Suprapubic skin (tissue), 4 donors: ENCODE measurements at places on chromosomes 3 and 15.

DNA sequence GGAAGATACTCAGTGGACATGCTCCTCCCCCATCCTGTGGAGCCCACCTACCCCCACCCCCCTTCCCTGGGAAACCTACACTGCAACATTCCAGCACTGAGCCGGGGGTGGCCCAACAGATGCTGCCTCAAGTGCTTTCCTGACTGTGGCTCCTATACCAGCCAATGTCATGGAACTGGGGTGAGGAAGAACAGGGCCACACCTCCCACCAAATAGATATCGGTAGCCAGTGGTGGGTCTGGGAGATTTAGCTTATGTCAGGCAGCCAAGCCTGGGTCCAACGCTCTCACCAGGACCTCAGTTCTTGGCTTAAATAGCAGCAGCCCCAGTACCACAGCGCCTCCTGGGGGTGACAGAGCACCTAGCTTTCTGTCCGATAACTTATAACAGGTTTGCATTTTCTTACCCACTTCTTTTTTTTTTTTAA lies 30.3 kb downstream of the CDC25A start:
- DNase-seq = no peak

GRCh38 chr3:21436835-21437234 lies 314.2 kb downstream of the ZNF385D start:
- no peak for DNase-seq

GRCh38 chr3:80159990-80160506 lies 392.2 kb upstream of the ROBO1 start:
- DNase-seq = no peak

- no peak for DNase-seq
These were observed 524.6 kb upstream of the ATP11B start for GRCh38 chr3:182268711-182269110.

DNA sequence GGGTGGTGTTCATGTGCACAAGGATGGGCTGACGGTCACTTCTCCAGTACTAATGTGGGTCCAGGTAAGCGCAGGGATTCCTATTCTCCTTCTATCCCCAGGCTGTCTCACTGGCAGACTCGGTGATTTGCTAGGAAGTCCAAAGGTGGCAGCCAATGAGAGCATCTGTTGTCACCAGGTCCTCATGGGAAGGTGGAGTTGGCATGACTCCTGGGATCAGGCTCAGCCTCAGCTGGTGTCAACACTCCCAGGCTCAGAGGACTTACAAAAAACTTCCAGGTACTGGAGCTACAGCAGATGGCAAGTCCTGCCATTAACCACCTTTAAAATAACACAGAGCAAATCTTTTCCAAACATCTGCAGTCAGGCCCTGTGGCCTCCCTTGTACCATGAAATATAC lies 13.8 kb downstream of the XYLB start:
- DNase-seq = no peak

- DNase-seq = no peak
These were observed 19.9 kb upstream of the VPS39 start for GRCh38 chr15:42228036-42228435.

DNA sequence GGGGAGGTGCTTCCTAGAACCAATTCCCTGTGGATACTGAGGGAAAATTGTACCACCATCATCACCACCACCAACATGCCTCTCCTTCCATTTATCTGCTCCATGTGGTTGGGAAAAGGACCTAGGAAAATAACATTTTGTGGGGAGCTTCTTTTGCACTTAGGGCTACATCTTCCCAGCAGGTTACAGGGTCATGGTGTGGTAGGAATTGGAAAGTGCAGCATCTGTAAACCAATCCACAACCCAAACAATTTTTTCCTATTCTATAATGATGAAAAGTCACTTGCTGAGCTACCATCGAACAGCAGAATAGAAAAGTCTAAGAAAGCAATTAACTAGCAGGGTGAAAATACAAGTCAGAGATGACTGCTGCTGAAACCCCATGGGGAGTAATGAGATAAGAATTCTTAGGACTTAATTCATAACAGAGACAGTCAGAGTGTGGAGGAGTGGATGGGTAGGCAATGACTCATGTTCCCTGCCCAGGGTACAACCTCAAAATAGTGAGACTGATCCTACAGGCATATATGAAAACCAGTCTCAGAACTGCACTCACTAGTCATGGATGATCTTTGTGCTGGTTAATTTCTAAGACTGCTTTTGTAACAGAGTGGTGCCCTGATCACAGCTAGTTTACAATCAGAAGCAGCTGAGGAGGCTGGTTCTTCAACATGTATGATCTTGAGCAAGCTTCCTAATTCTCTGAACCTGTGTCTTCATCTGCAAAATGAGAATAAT lies 38.1 kb upstream of the LEKR1 start:
- no peak for DNase-seq

DNA sequence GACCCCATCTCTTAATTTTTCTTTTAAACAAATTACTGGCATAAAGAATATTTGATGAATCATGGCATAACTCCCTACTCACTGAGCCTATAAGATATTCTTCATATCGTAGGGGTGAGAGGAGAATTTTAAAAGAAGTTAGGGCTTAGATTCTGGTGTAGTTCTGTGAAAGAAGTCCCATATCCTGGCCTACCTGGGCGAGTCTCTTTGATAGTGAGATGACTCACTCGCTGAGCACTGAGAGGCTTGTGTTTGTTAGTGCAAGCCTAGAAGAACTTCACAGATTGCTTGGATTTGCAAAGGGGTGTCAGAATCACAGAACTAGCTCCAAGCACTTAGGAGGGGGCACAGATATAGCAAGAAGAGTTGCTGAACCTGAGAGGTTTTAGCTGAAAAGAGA lies 133.8 kb upstream of the TMC3 start:
- DNase-seq = no peak

DNA sequence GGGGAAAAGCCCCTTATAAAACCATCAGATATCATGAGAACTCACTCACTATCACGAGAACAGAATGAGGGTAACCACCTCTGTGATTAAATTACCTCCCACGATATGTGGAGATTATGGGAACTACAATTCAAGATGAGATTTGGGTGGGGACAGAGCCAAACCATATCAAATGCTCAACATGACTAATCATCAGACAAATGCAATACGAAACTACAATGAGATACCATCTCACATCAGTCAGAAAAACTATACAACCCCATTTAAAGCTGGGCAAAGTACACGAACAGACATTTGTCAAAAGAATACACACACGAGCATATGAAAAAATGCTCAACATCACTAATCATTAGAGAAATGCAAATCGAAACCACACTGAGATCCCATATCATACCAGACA lies 67.7 kb downstream of the SCAPER start:
- no peak for DNase-seq

- no peak for DNase-seq
These were observed 540.8 kb downstream of the FGF12 start for GRCh38 chr3:192186498-192186897.

- no peak for DNase-seq
These were observed 306.4 kb upstream of the STT3B start for GRCh38 chr3:31226346-31226745.
